ENCODE measurements at places on chromosomes 11 and 22.

- peak; percentile 14 for DNase-seq
These were observed 26.0 kb downstream of the SLC22A6 start for GRCh38 chr11:62958547-62959421.

- DNase-seq, result no peak
These were observed 51.4 kb upstream of the CRYBB3 start for GRCh38 chr22:25148149-25148691.

- no peak for DNase-seq
These were observed 255.5 kb upstream of the ANO3 start for GRCh38 chr11:26076233-26076990.

DNA sequence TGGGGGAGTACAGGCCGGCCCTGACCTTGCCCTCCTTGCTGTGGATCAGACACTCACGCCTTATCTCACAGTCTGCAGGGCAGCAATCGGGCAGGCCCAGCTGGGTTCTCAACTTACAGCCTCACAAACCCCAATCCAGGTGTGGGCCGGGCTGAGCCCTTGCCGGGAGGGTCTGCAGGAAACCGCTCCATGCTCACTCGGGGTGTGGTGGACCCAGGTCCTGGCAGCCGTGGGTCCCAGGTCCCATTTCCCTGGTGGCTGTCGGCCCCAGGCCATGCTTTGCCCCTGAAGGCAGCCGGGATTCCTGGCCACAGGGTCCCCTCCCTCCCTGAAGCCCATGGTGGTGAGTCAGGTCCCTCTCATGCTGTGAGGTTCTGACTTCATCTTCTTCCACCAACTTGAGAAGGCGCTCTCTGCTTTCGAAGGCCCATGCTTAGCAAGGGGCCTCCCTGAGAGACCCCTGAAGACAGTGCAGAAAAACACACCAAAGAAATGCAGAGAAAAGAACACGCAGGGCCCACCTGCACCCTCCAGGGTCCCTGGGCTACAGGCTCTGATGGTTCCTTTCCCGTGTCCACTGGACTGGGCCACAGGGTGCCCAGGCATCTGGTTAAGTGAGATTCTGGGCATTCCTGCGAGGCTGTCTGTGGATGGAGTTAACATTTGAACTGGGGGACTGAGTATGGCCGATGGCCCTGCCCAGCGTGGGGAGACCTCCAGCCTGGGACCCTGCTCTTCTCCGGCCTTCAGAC is 588.2 kb downstream of the BRD1 start:
- no peak for DNase-seq

DNA sequence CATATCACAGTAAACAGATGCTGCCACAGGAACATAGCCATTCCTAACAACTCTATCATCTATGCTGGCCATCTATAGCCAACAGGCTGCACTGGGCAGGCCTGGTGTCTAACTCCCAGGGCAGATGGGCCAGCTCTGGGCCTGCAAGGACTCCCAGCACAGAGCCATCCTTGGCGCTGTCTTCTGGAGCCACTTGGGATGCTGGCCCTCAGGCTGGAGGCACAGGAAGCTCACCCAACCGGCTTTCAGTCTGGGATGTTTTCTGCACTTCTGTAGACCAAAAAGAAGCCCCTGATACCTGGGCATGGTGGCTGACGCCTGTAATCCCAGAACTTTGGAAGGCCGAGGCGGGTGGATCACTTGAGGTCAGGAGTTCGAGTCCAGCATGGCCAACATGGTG is 40.8 kb upstream of the WNT11 start:
- no peak for DNase-seq

GRCh38 chr22:44293034-44293433 is 19.7 kb downstream of the SHISAL1 start:
- DNase-seq, result no peak

GRCh38 chr11:108122166-108122628 is 830 bp downstream of the ACAT1 start:
- DNase-seq, result no peak

DNA sequence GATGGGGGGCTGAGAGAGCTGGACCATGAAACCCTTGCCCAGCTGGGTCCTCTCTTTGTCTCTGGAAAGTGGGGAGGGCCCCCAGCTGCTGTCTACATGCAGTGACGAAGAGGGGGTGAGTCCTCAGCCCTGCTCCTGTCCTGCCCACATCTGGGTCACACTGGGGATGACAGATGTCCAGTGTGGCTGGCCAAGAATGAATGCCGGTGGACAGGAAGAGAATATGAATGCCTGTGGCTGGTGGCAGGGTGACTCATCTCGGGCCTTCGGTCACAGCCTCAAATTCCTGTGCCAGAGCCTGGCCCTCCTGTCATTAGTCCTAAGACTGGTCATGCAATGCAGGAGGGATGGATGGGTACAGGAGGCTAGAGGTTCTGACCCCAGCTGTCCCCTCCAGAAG is 2.2 kb upstream of the PNPLA3 start:
- DNase-seq, result peak; percentile 61

GRCh38 chr11:128187377-128187776 is 400.0 kb downstream of the ETS1 start:
- DNase-seq, result no peak

DNA sequence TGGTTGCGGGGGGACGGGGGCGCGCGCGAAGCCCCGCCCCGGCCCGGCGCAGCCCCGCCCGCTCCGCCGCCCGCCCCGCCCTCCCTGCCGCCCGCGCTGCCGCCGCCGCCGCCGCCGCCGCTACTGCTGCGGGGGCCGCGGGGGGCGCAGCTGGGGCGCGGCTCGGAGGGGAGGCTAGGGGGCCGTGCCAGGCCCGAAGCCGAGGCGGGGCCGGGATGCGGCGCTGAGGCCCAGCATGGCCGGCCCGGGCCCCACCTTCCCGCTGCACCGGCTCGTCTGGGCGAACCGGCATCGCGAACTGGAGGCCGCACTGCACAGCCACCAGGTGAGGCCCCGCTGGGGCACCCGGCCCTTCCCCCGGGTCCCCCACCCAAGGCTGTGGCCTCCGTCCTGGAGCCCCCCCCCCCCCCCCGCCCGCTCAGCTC is at the start of gene ANKRD13D:
Gene ANKRD13D, plus strand, starts transcription at position 78 of the 425 bp plus-strand sequence. Its CDS starts 158 bp downstream, at position 236.
- DNase-seq, result peak; percentile 65

GRCh38 chr11:6619004-6619745 is at the start of gene TPP1:
Gene TPP1, minus strand, starts transcription at chr11:6619422. Its CDS starts 22 bp downstream, at chr11:6619400.
- peak; percentile 99 for DNase-seq

DNA sequence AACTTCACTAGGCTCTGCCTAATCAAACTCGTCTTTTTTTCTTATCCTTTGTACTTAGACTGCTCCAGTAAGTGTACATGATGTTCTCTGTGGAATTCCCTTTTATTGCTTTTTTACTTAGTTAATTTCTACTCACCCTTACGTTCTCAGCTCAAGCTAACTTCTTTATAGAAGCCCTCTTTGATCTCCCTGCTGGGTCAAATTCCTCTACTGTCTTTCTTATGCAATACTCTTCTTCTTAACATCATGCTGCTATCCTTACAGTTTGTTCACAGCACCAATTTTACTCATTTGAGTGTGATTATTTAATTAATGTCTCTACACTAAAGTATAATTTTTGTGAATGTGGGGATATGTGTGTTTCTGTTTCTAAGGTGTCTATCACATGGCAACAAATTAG is 498.3 kb downstream of the CNTN5 start:
- DNase-seq, result no peak

DNA sequence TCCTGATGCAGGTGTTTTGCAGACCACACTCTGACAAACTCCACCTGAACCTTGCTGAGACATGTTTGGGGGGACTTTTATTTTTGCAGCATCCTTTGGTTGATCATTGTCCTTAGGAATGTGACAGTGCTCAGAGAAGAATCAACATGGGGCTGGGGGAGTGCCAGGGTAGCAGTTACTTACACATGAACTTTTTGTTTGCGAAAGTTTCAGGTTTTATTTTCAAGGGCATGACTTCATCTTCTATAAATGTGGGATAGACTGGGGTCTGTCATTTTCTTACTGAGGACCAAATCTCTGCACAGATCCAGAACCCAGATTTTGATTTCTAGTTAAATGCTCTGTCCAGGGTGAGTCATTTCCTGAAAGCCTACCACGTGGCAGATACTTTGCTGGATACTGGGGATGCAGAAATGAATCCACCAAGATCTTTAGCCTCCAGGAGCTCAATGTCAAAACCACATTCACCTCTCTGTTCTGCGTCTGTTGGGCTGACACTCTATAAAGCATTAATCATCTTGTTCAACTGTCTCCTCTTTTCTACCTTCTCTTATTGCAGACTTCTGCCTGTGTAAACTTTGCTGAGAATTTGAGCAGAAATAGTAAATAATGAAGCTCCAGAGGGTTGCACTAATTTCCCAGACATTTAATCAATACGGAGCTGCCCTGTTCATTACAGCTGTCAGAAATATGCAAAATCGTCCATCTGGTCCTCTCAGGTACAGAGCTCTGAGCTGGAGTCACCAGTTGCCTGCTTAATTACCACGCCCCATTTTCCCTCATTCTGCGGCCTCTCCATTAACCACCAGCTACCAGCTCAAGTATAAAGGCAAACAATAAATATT is 387.9 kb downstream of the MIAT start:
- peak; percentile 25 for DNase-seq

GRCh38 chr11:33703788-33704187 is 3.2 kb upstream of the C11orf91 start:
- DNase-seq, result no peak

DNA sequence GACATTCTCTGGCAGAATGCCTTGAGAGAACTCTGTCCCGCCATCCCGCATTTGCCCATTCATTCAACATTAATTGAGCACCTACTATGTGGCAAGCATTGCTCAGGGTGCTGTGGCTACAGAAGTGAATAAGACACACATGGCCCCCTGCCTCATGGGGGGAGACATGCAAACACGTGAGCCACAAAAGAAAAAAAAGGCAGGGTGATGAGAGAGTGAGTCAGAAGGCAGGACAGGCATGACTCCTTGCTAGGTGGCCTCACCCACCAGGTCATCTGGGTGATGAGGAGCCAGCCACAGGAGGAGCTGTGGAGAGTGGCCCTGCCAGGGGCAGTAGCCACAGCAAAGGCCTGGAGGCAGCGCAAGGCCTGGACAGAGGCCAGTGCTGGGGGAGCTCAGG is 4.9 kb downstream of the CHRM4 start:
- peak; percentile 99 for DNase-seq

DNA sequence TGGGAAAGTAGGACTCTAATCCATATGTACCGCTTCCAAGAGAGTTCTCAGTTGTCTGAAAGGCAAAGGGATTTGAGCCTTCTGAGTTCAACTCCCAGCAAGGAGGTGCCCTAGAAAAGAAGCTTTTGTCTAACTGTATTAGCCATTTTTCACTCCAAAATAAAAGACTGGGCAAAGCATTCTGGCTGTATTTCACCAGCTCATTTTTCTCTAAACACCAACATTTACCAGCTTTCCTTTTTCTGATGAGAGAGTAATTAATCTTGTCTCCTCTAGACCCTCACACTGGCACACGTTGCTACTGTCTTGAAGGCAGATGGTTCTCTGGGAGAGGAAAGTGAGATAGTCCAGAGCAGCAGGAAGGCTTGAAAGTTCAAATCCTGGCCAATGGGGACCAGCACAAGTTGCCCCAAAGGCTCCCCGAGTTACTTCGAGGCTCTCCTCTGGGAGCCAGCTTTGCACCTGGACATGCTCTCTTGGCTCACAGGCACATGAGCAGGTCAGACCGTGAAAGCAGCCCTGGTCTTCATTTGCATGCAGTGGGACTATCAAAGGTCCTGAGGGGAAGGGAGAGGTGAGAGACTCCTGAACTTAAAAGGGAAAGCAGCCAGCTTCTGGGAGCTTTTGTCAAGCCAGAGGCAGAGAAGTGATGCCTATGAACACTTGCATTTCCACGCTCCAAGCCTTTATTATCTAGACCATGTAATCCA is 100.0 kb downstream of the NTM start:
- no peak for DNase-seq

DNA sequence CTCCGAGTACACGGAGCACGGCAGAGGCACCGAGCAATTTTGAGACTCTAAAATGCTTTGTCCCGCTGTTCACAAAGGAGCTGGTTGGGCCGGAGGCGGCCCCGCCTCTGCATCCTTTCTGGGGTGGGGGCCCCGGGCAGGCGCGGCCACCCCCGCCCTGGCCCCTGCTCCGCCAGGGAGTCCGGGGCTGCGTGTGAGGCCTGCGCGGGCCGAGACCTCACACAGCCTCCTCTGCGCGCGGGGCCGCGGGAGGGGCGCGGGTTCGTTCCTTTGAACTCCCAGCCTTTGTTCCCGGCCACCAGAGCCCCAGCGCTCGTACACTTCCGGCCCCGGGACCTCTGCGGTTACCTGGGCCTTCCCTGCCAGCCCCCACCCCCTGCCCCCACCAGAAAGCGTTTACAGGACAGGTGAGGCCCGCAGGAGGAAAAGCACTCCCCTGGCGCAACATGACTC is 1.6 kb downstream of the FGF19 start:
- DNase-seq, result no peak

DNA sequence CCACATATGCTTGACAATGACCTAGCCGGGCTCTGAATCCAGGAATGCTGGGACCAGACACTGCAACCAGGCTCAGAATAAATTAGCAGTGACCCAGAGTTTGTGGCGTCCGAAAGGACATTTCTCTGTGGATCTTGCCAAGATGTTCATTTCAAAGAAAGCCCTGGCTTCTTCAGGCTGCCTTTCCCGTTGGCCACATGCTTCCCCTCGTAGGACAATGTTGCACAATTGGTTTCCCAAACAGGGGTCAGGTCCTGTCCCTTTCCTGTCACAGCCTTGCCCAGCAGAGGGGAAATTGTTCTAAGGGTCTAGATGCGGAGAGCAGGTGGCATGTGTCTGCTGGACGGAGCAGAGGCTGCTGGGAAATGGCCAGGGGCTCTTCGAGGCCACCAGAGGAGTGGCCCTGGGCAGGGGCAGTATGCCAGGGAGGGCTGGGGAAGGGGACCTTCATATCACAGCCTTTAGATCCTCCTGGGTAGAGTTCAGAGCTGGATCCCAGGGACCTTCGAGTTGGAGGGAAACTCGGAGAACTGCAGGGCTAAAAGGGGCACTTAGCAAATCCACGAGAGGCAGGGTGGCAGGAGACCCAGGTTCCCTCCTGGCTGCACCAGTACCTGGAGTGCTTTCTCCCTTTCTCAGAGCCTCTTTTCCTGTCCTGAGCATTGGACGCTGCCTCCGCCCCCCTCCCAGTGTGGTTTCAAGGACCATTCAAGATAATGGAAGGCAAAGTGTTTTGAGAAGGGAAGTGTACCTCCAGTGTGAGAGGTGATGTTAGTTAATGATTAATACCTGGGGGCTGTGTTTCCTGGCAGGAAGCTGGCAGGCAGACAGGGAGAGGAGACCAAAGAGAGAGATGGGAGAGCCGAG is 42.3 kb downstream of the C11orf96 start:
- no peak for DNase-seq

DNA sequence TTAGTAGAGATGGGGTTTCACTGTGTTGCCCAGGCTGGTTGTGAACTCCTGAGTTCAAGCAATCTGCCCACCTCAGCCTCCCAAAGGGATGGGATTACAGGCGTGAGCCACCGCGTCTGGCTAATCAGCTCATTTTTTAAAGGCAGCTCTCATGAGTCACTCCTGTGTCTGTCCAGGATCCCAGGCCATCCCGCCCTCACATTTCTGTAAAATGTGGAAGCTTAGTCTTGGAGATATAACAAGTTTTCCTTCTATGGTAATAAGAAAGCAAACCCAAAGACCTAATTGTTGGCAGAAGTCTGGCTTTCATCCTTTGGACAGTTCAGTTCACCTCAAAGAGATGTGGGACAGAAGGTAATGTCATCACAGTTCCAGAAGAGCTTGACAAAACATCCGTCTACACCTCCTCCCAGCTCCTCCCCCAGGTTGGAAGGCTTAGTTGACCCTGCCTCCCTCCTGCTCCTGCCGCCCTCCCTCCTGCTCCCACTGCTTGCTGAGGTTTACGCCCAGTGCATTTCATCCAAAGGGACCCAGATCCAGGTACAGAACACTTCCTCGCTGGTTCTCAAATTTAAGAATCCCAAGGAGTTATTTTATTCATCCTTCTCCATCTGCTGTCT is 6.4 kb downstream of the DRD2 start:
- no peak for DNase-seq
